ENCODE measurements at places on chromosomes 4 and X. TPM values are rescaled to one million over a fixed set of nuclear protein-coding genes. Genes with fewer than 3 reads are reported as not detected.

The SCOC gene
- 62.2 TPM for total RNA-seq

The FAM47E gene
- total RNA-seq, result 1.4 TPM

The PAGE2B gene
- total RNA-seq, result not detected

The CFI gene
- 21.1 TPM for total RNA-seq

The SPACA5 gene
- total RNA-seq, result not detected

The SLC9B1 gene
- 1.1 TPM for total RNA-seq

The MAOB gene
- 69.9 TPM for total RNA-seq

Measured in posterior vena cava (tissue), 2 donors.